Activated CD8-positive, alpha-beta memory T cell treated with anti-CD3 and anti-CD28 coated beads, Interleukin-2, amount 50 U/mL, for 4 hours (primary cell): ENCODE measurements at places on chromosomes 4 and X.

- DNase-seq: no peak
Measured at GRCh38 chrX:13053171-13053570, 8.8 kb upstream of the FAM9C start.

GRCh38 chr4:182140547-182140946, 102.7 kb upstream of the TENM3 start:
- DNase-seq: no peak

DNA sequence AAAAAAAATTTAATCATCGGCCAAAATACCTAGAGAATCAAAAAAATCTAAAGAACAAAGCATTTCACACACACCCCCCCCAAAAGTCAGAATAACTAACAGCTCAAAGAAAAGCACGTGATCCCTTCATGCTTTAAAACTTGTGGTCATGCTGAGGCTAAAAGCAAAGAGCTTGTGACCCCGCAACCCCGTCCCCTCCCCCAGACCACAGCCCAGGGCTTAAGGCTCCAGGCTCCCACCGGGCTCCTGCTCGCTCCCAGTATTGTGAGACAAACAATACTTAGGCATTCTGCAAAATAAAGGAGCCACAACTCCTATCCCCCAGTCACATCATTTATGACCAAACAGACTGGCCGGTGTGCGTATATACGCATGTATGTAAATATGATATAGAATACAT, 62.1 kb upstream of the CCDC160 start:
- no peak for DNase-seq

DNA sequence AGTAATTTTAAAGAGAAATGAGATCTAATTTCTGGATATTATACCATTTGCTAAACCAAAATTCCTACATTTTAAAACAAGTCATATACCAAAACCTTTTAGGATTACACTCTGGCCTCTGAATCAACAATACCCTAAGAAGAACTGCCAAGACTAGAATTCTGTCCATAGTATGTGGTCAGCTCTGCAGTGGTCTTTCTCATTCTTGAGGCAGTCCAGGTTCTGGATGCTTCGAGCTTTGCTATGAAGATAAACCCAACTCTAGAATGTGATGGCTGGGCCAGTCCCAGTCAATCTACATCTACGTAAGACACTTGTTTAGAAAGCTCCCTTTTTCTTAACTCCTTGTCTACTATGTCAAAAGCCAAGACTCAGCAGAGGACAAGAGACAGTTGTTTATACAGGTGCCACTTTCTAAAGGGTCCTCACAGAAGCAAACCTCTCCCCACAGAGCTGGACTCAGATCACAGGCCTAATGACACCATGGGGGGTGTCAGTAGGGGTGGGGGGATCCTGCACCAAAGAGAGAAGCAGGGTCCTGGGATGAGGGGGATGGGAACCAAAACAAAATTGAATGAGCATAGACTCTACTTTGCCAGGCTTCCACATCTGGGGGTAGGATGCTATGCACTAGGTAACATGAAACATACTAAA, 63.2 kb downstream of the SH3RF1 start:
- no peak for DNase-seq
